ENCODE measurements at places on chromosomes 7 and 10.

DNA sequence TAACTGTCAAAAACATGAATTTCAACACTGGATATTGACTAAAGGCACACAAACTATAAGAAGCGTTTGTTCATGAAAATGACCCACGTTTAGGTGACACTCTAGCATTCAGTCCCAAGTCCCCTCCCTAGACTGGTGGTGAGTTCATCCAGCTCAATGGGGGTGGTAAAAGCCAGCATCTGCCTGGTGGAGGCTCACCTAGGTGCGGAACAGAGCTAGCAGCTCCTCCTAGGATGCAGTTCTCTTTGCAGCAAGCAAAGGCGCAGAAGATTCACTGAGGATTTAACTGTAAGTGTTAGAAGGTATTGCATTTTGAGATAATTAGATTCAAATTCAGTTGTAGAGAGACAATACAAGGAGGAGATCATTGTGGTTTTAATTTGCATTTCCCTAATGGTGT lies 87.6 kb downstream of the VSTM2A start:
- no peak for DNase-seq

DNA sequence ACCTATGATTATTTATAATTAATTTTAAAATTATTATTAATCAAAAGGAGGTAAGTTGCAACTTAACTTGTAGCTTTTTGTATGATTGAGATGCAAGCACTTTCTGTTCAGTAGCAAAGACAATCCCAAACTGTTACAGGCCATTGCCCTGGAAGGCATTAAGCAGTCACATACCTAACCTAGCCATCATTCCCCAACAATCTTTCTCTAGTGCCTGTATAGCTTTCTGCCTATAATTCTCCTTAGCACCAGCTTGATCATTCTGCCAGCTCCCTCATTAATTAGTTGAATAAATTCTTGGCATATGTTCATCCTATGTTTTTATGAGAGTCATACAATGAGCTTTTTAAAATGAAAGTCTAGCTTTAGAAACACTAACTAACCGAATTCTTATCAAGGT lies 178.9 kb upstream of the TMEM106B start:
- no peak for DNase-seq

DNA sequence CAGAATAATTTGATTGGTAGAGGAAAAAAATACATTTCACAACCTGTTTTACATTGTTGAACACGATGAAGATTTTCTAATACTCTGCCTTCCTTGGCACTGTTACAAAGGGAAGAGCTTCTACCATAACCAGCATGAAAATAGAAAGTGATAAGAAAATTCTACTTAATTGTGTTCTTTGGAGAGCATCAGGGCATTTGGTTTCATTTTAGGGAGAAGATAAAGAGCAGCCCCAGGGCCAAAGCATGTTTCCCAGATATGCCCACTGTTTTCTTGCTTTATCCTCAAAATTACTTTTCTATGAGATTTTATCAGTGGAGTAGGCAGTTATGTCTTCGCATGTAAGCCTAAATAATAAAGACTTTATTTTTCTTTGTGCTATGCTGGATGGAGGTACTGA lies 9.5 kb downstream of the CHRM2 start:
- no peak for DNase-seq

- DNase-seq: no peak
These were observed 434.4 kb upstream of the ZMIZ1 start for GRCh38 chr10:78634389-78634815.

- DNase-seq: no peak
These were observed 30.5 kb downstream of the KAT6B start for GRCh38 chr10:74856940-74857339.

- no peak for DNase-seq
These were observed 203.7 kb downstream of the REEP3 start for GRCh38 chr10:63724922-63725321.

DNA sequence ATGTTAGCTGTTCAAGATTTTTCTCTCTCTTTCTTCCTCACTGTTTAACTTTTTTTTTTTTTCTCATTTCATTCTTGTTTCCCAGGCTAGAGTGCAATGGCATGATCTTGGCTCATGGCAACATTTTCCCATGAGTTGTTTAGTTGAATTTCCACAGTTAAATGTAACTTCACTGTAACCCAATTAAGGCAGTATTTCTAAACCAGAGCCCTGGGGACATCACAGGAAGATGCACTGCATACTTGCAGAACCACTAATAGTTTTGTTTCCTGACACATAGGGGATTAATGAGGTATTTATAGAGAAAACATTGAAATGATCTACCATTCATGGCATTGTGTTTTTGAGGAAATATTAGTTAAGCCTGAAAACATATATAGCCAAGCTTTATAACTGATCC lies 795.6 kb upstream of the GHITM start:
- no peak for DNase-seq

DNA sequence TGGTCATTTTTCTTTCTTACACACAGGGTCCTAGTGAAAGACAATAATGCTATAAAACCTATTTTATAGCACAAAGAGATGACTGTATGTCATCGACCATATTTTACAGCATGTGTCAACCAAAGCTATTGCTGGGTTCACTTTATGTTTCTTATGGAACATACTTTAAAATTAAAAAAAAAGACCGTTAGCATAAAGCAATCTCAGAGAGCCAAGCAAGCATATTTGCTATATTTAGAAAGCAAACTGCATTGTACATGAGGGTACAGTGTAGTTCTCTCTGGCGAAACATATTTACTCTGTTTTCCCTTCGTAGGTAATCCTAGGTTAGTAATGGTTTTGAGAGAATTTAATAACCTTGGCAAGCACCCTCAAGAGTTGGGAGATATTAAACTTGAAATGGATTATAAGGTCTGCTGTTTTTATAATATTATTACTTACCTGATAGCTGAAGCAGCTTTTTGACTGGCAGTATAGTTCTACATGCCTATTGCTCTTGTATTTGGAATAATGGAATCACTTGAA lies 244.2 kb upstream of the POM121L12 start:
- no peak for DNase-seq

DNA sequence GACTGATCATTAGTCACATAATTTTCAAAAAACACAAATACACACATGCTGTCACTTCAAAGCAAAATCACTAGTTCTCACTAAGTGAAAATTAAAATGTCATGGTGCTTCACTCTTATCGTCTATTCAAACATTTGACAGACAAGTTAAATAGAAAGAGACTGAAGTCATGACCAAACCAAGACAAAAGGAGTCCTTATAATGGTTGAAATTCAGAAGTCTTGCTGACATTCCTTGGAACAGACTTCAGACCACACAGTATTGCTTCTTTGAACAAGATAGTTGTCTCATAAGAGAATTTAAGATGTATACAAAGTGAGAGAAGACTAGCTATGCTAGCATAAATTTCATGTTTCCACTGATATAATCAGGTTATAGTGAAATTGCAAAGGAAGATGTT lies 119.5 kb downstream of the SEMA3D start:
- DNase-seq: no peak

DNA sequence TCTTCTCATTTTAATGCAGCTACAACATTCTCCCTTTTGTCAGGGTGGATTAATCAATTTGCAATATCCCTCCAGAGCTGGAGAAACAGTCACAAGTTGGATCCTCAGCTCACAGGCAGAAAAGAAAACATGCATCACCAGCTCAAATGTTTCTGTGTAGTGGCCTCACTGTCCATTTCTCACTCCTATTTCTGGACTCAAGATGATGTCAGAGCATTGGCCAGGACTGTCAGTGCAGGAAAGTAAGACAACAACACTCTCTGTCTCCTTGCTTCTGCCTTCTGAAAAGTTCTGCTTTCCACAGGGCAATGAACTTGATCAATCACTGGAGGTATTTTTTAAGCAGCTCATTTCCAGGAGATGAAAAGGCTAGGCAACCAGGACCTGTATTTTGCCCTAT lies 8.2 kb upstream of the SVIL start:
- no peak for DNase-seq

- DNase-seq: no peak
These were observed 52.1 kb downstream of the WIPF3 start for GRCh38 chr7:29858191-29858951.

DNA sequence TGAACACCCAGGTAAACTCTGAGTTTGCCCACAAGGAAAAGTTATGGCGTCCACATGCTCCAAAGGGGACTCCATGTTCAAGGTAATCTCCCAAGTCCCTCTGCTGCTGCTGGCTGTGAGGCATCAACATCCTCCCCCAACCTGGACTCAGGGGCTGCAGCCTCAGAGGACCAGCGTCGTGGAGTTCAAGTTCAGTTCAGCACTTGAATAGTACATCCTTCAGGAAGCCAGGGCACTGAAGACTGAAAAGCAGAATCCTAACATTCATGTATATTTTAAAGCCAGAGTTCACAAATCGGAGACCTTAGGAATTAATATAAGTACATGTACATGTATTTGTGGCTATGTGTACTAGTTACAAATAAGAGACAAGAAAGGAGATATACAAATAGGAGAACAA lies 90.4 kb downstream of the PTPRE start:
- DNase-seq: no peak
